Fibroblast of skin of right biceps (primary cell): ENCODE measurements at places on chromosomes 3 and 15.

DNA sequence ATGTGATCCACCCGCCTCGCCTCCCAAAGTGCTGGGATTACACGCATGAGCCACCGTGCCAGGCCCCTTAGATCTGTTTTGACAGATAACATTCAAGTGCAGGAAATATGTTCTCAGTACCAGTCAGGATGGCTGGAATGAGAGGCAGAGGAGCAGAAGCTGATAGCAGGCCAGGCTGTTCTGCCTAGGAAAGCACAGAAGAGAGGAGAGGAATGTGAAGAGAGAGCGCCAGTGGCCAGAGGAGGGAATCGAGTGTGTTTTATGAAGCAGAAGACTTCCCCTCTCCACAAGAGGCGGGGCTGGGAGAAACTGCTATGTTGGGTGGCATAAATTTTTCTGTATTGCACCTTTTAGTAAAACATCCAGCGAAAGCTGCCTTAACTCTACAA lies 32.0 kb upstream of the RYK start:
- no peak for DNase-seq

DNA sequence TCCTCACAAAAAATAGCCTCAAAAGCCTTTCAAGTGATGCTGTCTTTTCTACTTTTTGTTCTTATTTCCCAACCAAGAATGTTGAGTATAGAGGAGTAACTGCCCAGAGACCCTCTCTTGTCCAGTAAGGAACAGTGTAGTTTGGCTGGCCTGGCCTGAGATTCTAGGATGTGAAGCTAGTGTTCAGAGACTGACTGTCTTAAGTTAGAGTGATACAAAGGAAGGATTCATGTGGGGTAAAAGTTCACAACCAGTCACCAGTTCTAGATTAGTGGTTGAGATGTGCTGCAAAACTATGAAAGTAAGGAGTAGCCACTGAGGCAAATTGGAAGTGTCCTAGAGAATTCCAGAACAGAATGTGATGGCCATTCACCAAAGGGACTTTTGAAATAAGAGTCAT lies 49.1 kb downstream of the RSRC1 start:
- no peak for DNase-seq

GRCh38 chr15:58755350-58755749 lies 5.8 kb upstream of the ADAM10 start:
- no peak for DNase-seq

DNA sequence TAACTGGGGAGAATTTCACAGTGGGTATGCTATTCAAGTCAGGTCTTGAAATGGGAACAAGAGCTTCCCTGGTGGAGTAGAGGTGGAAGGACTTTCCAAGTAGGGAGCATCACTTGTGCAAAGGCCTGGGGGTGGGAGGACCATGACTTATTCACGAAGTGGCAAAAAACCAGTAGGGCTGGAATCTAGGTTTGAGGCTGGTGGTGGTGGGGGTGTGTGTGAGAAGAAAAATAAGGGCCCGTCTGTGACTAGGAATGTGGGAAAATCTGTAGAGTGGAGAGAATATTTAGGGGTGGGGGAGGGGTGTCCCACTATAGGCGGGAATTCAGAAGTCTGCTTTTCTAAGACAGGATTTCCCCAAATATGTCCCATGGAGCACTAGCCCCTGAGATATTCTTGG lies 271.9 kb upstream of the TBL1XR1 start:
- peak; percentile 55 for DNase-seq

DNA sequence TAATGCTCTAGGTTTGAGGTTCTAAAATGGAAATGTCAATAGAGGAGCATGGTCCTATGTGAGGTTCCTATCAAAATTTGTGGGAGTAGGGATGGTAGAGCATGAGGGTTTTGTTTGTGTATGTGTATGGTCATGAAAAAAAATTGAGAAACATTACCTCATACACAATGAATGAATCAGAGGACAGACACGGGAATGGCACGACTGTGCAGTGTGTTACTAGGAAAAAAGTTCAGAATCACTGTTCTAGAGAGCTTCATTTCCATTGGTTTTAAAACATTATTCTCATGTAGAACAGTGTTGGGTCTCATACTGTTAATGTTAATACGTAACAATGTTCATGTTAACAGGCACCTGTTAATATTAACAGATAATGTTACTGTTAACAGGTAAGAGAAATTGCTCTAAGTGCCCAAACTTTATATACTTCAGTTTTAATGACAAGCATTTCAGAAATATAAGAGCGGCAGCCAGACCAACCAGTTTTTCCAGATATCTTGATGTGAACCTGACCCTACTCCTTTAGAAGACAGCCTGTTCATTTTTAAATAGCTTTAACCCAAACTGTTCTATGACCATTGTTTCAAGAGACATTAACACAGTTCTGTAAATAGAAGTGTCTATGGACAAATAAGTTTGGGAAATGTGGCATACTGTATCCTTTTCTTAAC lies 48.0 kb downstream of the SLC15A2 start:
- DNase-seq, result no peak

DNA sequence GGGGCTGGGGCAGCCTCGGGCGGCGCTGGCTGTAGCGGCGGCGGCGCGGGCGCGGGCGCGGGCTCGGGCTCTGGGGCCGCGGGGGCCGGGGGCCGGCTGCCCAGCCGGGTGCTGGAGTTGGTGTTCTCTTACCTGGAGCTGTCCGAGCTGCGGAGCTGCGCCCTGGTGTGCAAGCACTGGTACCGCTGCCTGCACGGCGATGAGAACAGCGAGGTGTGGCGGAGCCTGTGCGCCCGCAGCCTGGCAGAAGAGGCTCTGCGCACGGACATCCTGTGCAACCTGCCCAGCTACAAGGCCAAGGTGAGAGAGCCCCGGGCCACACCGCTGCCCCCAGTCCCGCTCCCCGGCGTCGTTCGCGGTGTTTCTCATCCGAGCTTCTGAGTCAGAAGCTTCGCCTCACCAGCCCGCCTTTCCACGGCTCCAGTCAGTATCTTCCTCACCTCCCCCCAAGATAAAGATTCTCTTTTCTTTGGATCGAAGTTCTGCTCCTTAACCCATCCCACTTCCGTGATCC lies 600 bp downstream of the FBXO45 start:
- DNase-seq, result peak; percentile 26
